ENCODE measurements at places on chromosomes 16 and 17.

GRCh38 chr17:71970312-71970711 is 150.5 kb upstream of the SOX9 start:
- no peak for DNase-seq

DNA sequence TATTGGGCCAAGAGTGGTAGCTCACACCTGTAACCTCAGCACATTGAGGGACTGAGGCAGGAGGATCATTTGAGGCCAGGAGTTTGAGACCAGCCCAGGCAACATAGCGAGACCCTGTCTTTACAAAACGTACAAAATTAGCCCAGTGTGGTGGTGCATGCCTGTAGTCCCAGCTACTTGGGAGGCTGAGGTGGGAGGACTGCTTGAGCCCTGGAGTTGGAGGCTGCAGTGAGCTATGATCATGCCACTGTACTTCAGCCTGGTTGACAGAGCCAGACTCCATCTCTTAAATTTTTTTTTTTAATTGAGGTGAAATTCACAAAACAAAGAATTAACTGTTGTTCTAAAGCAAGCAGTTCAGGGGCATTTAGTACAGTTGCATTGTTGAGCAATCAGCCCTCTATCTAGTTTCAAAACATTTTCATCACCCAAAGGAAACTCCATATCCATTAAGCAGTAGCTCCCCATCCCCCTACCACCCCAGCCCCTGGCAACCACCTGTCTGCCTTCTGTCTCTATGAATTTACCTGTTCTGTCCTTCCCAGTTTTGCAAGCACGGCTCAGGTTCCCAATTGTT is 15.6 kb downstream of the SNX29 start:
- DNase-seq: no peak

DNA sequence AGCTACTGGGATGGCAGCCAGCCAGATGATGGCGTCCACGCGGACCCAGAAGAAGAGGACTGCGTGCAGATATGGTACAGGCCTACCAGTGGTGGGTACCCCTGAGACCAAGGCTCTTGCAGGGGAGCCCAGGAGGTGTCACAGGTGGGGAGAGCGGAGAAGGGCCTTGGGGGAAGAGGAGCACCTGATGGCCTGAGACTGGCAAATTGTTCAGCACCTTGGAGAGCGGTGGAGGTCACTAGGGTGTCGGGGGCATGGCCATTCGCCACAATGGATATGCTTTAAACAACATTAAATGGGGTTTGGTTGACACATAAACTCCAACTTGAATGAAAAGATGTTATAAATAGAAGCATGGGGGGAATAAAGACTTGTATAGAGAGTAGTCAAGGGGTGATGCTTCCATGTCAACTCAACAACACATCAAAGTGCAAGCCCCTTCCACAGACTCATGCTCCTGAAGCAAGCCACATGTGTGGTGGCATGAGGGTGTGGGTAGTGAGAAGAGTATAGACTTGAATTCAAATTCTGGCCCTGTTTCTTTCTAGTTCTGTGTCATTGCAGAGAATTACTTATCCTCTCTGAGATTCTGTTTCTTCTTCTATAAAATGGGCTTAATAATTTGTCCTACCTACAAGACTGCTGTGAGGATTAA is 22.2 kb downstream of the CLEC19A start:
- DNase-seq: no peak

- no peak for DNase-seq
These were observed 38.8 kb upstream of the ANKFN1 start for GRCh38 chr17:56114469-56114868.

DNA sequence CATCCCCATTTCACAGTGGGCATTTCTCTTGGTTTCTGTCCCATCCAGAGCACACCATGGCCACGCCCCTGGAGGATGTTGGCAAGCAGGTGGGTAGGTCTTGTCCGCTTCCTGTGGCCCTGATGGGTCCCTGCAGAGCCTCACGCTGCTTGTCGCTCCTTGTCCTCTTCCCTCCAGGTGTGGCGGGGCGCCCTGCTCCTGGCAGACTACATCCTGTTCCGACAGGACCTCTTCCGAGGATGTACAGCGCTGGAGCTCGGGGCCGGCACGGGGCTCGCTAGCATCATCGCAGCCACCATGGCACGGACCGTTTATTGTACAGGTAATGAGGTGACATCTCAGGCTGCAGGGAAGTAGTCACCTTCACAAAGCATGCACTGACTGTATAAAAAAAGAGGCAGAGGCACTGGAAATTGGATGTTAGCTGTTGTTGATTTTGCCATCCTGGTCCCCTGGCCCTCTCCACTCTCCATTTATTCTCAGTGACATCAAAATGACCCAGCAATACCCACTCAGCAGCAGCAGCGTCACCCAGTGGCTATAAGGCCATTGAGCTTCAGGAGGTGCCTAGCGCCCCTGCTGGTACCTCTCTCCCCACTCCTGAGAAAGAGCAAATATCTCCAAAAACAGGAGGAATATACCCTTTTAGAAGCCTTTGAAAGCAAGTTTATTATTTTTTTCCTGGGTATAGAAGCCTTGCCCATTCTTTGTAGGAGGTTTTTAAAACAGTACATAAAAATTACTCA is 13.7 kb downstream of the METTL22 start:
- no peak for DNase-seq

GRCh38 chr17:65389426-65389825 is 172.0 kb downstream of the AXIN2 start:
- DNase-seq: no peak

GRCh38 chr17:79549141-79549915 is 61.5 kb downstream of the RBFOX3 start:
- no peak for DNase-seq

DNA sequence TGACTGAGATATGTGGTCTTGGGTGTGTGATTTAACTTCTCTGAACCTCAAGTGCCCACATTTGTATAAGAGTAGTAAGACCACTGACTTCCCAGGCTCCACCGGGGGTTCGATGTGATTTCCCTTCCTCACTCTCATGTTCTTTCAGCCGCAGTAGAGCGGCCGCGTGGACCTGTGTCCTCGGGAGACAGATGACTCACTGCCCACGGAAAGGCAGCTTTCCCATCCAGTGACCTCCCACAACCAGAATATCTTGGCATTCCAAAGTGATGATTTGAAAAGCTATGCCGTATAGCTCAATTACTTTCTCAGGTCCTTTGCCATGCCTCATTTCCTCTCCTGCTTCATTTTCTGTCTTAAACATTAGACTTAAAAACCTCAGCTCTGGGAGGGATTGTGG is 73.6 kb downstream of the IL21R start:
- DNase-seq: no peak

DNA sequence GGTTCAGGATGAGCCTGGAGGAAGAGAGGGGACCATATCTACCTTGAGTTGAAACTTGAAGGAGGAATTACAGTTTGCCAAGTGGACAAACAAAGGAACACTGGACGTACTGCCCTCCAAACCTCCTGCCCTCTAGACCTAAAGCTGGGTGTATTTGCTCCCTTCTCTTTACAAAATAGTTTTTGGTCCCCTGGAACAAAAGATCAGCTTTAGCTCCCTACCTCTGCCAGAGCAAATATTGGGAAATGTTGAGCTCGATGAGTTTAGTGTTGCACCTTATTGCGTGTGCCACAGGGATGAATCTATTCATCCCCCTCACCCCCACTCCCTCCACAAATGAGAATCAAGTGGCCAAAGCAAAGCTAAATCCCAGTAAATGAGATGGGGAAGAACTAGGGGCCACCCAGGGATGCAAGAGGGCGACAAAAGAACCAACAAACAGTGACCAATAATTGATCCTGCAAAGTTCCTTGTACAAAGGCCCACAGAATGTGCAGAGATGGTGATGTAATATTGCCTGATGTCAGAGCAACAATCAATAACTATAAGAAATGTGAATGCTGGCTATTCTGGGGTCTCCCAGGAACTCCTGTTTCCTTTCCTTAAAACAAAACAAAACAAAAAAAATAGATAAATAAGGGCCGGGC is 17.2 kb upstream of the TAT start:
- DNase-seq: no peak

DNA sequence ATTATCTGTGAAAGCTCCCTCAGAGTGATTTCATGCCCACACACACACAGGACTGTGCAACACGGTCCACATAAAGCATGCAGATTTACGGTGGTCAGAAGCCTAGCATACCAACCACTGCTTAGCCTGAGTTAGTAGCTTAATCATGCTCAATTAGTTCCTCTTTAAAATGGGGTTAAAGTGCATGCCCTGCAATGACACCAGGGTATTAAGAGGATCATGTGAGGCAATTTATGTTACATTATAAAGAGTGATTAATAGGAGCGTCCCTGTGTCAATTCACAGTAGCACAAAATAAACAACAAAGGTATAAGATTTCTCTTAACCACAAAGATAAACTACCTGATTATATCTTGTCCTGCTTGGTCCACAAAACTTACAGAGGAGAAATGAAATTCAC is 39.8 kb downstream of the C17orf67 start:
- DNase-seq: no peak

- no peak for DNase-seq
These were observed 75.0 kb upstream of the WSB1 start for GRCh38 chr17:27218719-27219488.

DNA sequence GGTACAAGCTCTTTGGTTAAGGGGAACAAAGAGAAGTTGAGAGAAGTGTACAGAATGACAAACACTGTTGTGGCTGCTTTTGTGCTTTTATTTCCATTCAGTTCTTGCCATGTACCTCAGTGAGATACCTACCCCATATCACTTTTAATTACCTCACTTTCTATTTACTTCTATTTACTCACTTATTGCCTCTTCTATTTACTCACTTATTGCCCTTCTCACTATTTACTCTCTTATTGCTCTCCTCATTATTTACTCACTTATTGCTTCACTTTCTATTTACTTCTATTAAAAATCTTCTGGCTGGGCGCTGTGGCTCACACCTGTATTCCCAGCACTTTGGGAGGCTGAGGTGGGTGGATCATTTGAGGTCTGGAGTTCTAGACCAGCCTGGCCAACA is 41.9 kb downstream of the MBTD1 start:
- no peak for DNase-seq

- DNase-seq: no peak
These were observed 14.8 kb downstream of the ERN1 start for GRCh38 chr17:64115043-64115698.

GRCh38 chr17:1331708-1332107 is 52.2 kb downstream of the TRARG1 start:
- no peak for DNase-seq

DNA sequence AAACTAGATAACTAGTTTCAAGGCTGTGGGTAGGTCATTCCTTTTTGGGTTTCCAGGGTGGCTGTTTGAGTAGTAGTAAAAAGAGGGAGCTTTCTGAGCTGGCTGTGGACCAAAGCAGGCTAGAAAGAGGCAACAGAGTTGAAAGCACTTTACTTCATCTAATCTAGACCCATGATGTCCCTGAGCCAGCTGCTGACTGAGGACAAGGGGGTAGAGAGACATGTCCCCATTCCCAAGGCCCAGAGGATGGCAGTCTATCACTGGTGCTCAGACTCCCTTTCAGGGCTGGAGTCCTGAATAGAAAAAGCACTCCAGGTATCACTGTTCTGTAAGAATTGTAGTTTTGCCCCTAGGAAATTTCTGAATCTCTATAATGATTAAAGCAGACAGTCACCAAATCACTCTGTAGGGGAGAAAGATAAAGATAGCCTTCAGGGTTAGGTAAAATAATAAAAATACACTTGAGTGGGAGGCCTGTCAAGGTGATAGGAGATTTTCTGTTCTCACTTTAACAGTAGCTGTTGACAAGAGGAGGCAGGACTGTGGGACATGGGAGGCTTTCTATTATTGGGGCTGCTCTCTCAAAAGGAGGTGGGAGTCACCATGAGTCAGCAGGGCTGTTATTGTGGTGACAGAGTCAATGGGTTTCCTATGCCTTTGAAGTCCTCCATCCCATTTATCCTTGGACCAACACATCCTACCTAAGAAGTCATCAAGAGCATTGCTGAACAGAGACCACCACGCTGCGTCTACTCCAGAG is 190.2 kb upstream of the MPHOSPH6 start:
- no peak for DNase-seq

DNA sequence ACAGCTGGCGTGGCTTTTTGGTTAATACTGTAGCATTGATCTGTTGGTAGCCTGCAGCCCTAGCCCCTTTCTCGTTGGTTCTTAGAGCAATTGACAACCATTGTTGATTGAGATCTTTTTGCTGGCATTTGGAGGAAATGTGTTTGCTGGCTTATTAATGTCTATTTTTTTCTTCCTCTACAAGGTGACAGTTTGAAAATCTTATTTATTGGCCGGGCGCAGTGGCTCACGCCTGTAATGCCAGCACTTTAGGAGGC is 1.8 kb downstream of the ATXN2L start:
- DNase-seq: no peak

- DNase-seq: no peak
These were observed 54.5 kb upstream of the ANKFN1 start for GRCh38 chr17:56098746-56099145.

DNA sequence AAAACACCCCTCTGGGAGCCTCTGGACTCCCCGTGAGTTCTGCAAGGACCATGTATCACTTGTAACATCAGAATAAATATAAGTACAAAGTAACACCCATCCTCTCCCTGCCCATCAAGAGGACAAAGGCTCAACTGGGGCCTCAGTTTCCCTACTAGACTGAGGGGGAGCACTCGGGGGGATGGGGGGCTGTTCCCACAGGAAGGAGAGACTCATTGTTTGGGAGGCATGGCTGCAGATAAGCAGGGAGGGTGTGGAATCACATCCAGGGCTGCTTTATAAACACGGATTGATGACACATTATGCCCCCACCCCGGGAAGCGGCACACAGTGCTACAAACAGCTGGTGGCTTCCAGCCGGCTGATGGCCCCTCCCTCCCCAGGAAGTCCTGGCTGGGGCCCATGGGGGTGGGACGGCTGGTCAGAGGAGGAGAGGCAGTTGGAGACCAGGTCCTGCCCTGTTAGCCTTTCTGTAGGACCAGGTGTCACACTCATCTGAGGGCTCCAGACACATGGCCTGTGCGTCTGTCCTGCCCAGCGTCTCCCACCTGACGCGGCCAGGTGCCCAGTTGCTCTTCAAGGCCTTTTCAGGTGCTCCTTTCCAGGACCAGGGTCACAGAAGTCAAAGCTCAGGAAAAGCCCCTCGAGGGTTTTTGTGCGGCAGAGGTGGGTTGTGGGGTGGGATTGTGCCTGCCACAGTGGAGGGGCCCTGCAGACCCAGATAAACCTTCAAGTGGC is 1.3 kb upstream of the MPG start:
- no peak for DNase-seq

- DNase-seq: no peak
These were observed 369 bp upstream of the BTBD17 start for GRCh38 chr17:74362069-74362405.

DNA sequence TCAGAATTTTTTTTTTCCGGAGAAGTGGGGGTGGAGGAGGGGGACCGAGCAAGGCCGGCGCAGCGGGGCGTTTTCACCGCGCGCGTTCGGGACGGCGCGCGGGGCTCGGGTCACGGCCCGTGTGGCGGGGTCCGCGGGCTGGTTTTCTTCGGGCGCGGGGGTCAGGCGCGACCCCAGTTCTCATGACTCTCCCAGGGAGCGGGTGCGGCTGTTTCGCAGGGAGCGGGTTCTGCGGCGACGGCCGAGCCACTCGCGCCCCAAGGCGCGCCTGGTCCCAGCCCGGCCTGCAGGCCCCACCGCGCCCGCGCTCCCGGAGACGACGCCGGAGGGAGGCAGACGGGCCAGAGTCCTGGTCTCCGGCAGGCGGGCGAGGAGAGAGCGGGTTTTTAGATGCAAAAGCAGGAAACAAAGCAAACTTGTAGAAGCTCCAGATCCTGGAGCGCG is 1.0 kb downstream of the BAHCC1 start:
- no peak for DNase-seq
